ENCODE measurements at places on chromosomes 11 and 22.

- no peak overlapping the region for H3K27ac ChIP-seq
- no peak overlapping the region for H3K4me3 ChIP-seq
- H3K27me3 ChIP-seq = no peaks in the 10 kb centered on the region
- no peak for DNase-seq
- no peaks in the 10 kb centered on the region for H3K4me1 ChIP-seq
- no peaks in the 10 kb centered on the region for H3K36me3 ChIP-seq
Measured at GRCh38 chr11:26914968-26915367, 78.9 kb upstream of the FIBIN start.

GRCh38 chr11:111603611-111604130, 1.4 kb downstream of the SIK2 start:
- H3K27ac ChIP-seq = peak overlapping the region; percentile 92
- DNase-seq = no peak
- peak overlapping the region; percentile 99 for H3K4me3 ChIP-seq
- H3K27me3 ChIP-seq = no peaks in the 10 kb centered on the region
- H3K36me3 ChIP-seq = no peaks in the 10 kb centered on the region

GRCh38 chr11:35914816-35915215, 29.0 kb upstream of the LDLRAD3 start:
- no peaks in the 10 kb centered on the region for H3K36me3 ChIP-seq
- H3K27me3 ChIP-seq = peaks cover 7% of the 10 kb centered on the region
- peaks cover 24% of the 10 kb centered on the region for H3K4me1 ChIP-seq
- H3K4me3 ChIP-seq = no peak overlapping the region
- H3K27ac ChIP-seq = no peak overlapping the region
- DNase-seq = no peak

DNA sequence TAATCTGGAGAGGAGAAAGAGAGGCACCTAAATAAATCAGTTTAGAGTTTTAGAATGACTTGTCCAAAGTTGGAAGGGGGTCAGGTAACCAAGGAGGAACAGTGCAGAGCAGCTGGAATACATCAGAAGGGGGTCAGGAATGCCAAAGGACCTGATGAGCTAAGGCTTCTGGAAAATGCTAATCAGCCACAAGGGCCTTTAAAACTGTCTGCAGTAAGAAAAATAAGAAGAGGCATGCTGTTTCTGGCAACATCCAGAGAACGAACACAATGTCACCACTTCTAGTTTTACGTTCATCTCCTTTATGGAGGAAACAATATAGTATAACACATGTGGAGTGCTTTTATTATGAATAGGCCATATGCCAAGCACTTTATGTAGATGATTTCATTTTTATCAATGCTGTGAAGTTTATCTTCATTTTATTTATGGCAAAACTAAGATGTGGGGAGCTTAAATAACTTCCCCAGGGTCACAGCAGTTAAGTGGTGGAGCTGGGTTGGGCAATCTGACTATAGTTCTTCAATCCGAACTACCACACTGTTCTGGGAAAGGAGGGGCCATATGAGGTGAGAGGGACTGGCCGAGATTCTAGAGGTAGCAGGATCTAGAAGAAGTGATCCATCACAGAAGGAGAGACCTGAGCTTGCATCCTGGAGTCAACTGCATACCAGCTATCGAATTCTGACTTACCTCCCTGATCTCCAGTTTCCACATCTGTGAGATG, 22.6 kb downstream of the ACO2 start:
- peak overlapping the region; percentile 67 for H3K27ac ChIP-seq
- H3K4me3 ChIP-seq = no peak overlapping the region
- peaks cover 14% of the 10 kb centered on the region for H3K4me1 ChIP-seq

- no peak overlapping the region for H3K27ac ChIP-seq
- no peak overlapping the region for H3K4me3 ChIP-seq
- peaks cover 25% of the 10 kb centered on the region for H3K27me3 ChIP-seq
- no peaks in the 10 kb centered on the region for H3K36me3 ChIP-seq
Measured at GRCh38 chr22:24803064-24803542, 2.9 kb upstream of the SGSM1 start.

GRCh38 chr22:22788460-22789037, 99.1 kb upstream of the IGLL5 start:
- H3K4me3 ChIP-seq = no peak overlapping the region
- no peaks in the 10 kb centered on the region for H3K4me1 ChIP-seq
- no peak for DNase-seq
- H3K27ac ChIP-seq = no peak overlapping the region
- H3K36me3 ChIP-seq = no peaks in the 10 kb centered on the region
- peaks cover 46% of the 10 kb centered on the region for H3K27me3 ChIP-seq

- no peak for DNase-seq
- no peaks in the 10 kb centered on the region for H3K36me3 ChIP-seq
- H3K4me1 ChIP-seq = peaks cover 33% of the 10 kb centered on the region
- H3K27ac ChIP-seq = no peak overlapping the region
- H3K4me3 ChIP-seq = no peak overlapping the region
Measured at GRCh38 chr22:20254975-20255946, 12.9 kb downstream of the RTN4R start.

GRCh38 chr11:71144010-71144409, 108.4 kb downstream of the SHANK2 start:
- no peak for DNase-seq
- no peak overlapping the region for H3K4me3 ChIP-seq
- H3K36me3 ChIP-seq = no peaks in the 10 kb centered on the region
- peaks cover 48% of the 10 kb centered on the region for H3K27me3 ChIP-seq

DNA sequence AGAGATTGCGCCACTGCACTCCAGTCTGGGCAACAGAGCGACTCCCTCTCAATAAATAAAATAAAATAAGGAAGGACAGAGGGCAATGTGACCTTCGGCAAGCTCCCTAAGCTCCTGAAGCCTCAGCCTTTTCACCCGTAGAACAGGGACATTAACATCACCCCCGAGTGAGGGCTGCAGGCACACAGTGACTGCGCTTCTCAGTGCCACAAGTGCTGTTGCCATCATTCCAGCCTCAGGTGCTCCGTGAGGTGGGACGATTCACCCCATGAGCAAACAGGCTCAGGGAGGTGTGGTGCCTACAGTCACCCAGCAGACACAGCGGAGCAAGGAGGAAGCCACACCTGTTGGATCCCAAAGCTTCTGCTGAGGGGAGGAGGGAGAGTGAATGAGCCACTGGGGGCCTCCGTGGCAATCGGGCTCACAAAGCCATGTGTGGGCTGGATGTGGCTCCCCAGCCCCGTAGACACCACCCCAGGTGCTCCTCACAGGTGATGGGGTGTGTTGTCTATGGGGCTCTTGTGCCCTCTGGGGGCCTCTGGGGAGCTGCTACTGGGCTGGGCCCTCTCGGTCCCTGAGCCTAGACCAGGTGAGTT, 9.1 kb upstream of the TCF20 start:
- no peak overlapping the region for H3K4me3 ChIP-seq
- no peak overlapping the region for H3K27ac ChIP-seq
- no peak for DNase-seq

GRCh38 chr11:75126564-75126963, 24.3 kb upstream of the SLCO2B1 start:
- no peak overlapping the region for H3K4me3 ChIP-seq
- no peak overlapping the region for H3K27ac ChIP-seq
- no peak for DNase-seq
- no peaks in the 10 kb centered on the region for H3K36me3 ChIP-seq

- H3K4me3 ChIP-seq = no peak overlapping the region
- no peak overlapping the region for H3K27ac ChIP-seq
- peaks cover 12% of the 10 kb centered on the region for H3K27me3 ChIP-seq
Measured at GRCh38 chr11:132692891-132693290, 839.4 kb downstream of the OPCML start.

- DNase-seq = no peak
- peaks cover 10% of the 10 kb centered on the region for H3K27me3 ChIP-seq
- H3K4me3 ChIP-seq = no peak overlapping the region
- peaks cover 26% of the 10 kb centered on the region for H3K4me1 ChIP-seq
- H3K27ac ChIP-seq = no peak overlapping the region
Measured at GRCh38 chr11:78698612-78699011, 123.9 kb upstream of the NARS2 start.

DNA sequence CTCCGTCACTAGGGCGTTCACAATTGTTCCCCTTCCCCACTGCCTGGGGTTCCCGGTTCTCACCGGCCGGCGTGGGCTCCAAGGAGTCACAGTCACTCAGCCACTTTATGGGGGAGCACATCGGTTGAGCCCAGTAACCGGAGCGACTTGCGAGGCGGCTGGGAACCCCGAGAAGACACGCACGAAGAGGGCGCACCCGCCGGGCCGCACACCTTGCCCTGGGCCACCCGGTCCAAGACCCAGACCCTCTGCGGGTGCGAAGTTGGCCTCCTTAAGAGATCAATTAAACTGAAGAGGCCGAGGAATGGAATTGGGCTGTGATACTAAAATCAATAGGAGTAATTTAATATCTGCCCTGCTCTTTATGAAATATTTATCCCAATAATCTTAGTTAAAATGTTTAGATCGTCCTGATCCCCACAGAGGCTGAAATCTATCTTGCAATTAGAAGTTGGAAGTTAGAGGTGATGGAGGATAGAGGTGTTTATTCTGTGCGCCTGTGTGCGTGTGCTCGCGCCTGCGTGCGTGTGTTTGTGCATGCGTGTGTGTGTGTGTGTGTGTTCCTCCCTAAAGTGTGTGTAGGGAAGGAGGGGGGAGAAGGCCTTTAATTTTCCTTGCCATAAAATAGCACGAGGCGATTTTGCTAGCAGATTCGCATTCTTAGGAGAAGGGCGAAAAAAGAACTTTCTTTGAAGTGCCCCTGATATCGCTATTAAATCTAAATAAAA, 954 bp upstream of the MN1 start:
- H3K27ac ChIP-seq = no peak overlapping the region
- DNase-seq = no peak
- no peaks in the 10 kb centered on the region for H3K36me3 ChIP-seq
- peaks cover 34% of the 10 kb centered on the region for H3K4me1 ChIP-seq
- peaks cover 80% of the 10 kb centered on the region for H3K27me3 ChIP-seq
- H3K4me3 ChIP-seq = peak overlapping the region; percentile 85

- peaks cover 5% of the 10 kb centered on the region for H3K36me3 ChIP-seq
- no peak overlapping the region for H3K4me3 ChIP-seq
- H3K4me1 ChIP-seq = no peaks in the 10 kb centered on the region
- DNase-seq = no peak
- peak overlapping the region; percentile 41 for H3K27ac ChIP-seq
- peaks cover 12% of the 10 kb centered on the region for H3K27me3 ChIP-seq
Measured at GRCh38 chr11:115008799-115009198, 330.5 kb downstream of the NXPE2 start.

GRCh38 chr11:9566561-9567063, 6.9 kb upstream of the WEE1 start:
- peaks cover 8% of the 10 kb centered on the region for H3K27me3 ChIP-seq
- peaks cover 13% of the 10 kb centered on the region for H3K36me3 ChIP-seq
- H3K4me1 ChIP-seq = peaks cover 62% of the 10 kb centered on the region
- H3K4me3 ChIP-seq = no peak overlapping the region
- H3K27ac ChIP-seq = peak overlapping the region; percentile 96

- no peaks in the 10 kb centered on the region for H3K36me3 ChIP-seq
- no peak overlapping the region for H3K27ac ChIP-seq
- DNase-seq = no peak
- H3K27me3 ChIP-seq = peaks cover 30% of the 10 kb centered on the region
- no peaks in the 10 kb centered on the region for H3K4me1 ChIP-seq
- no peak overlapping the region for H3K4me3 ChIP-seq
Measured at GRCh38 chr11:132123854-132124835, 753.7 kb downstream of the NTM start.

Data from nephron progenitor cell (in vitro differentiated cells).